ENCODE measurements at places on chromosomes 2 and 18.

DNA sequence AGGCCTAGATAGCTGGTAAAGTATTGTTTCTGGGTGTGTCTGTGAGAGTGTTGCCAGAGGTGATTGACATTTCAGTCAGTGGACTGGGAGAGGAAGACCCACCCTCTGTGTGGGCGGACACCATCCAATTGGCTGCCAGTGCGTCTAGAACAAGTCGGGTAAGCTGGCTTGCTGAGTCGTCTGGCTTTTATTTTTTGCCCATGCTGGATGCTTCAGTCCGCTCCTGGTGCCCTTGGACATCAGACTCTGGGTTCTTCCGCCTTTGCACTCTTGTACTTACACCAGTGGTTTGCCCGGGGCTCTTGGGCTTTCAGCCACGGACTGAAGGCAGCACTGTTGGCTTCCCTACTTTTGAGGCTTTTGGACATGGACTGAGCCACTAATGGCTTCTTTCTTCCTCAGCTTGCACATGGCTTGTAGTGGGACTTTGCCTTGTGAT is 24.3 kb downstream of the DIS3L2 start:
- DNase-seq: no peak

- DNase-seq: no peak
Measured at GRCh38 chr2:238289574-238289973, 1.2 kb upstream of the PER2 start.

GRCh38 chr2:36146765-36147164 is 208.8 kb upstream of the CRIM1 start:
- no peak for DNase-seq

DNA sequence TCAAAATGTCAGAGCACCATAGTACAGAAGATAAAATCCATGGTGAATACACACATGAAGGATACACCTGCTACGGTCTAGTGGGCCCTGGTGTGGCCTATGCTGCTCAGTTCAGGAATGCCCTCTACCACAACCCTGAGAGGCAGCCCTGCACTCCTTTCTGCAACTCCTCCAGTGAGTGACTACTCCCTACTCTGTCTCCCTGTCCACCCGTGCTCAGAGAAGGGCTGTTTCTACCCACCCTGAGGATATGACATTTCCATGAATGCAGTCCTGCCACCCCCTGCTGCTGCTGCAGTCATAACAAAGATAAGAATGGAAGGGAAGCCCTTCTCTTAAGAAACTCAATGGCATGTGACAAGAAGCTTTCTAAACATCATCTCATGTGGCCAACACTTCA is 137.0 kb downstream of the EN1 start:
- no peak for DNase-seq

- no peak for DNase-seq
Measured at GRCh38 chr18:52334896-52335295, 5.1 kb upstream of the DCC start.

DNA sequence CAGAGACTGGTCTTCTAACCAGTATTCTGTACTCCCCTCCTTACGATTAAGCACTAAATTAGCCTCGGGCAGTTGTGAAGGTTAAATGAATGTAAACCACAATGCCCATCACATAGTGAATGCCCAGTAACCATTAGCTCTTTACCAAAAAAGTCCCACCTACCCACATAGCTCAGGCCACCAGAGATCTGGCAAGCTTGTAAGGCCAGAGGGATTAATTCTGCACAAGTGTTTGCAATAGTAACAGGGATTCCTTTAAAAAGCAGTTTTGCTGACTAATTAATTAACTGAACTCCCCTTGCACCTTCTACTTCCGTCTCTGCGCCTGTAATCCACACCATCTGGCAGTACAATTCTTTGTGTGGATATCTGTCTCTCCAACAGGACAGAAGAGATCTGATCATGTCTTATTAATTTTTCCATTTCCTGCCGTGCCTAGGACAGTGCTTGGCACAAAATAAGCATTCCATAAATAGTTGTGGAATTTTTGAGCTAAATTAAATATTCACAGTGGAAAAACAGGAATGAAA is 36.2 kb upstream of the IGFBP2 start:
- no peak for DNase-seq

- DNase-seq: no peak
Measured at GRCh38 chr18:27164905-27165304, 20.2 kb downstream of the CHST9 start.

DNA sequence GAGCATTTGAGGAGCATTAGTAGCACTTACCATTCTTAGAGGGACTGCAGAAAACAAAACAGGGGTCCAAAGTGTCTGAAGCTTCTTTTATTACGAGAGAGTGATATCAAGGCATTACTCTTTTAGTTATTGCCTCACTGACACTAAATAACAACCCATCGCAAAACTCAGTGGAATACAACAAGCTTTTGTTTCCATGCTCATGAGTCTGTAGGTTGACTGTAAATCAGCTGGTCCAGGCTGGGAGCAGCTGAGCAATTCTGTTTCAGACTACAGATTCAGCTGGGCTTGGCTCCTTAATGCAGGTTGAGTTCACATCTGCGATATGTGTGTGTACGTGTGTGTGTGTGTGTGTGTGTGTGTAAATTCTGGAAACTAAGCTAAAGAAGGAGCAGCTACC is 501.8 kb upstream of the PKDCC start:
- DNase-seq: no peak

DNA sequence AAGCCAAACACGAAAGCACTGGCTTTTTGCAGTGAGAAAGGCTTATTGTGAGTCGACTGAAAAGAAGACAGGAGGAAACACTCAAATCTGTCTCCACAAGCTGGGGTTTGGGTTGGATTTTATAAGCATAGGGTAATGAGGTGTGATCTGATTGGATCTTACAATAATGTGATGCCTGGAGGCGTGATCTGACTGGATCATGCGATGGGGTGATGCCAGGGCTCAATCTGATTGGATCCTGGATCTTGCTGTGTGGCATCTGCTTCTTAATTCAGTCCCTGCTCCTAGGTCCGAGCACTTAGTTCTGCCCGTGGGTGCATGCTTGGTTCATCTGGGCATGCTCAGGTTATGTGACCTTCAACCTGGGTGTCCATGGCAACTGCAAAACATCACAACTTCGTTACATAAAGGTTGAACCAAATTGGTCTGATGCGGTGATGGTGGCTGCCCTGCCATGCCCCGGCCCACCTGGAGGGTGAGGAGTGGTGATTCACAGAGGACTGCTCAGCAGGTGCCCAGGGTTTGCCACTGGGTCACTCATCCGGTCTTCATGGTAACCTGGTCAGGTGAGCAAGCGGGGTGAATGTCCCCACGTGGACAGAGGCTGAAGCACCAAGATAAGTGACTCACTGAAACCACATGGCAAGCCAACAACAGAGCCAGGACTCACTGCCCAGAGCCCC is 111.0 kb downstream of the KCNF1 start:
- DNase-seq: no peak

- no peak for DNase-seq
Measured at GRCh38 chr2:137115081-137115794, 349.9 kb downstream of the THSD7B start.

GRCh38 chr18:70004696-70005095 is 57.0 kb upstream of the CD226 start:
- no peak for DNase-seq

DNA sequence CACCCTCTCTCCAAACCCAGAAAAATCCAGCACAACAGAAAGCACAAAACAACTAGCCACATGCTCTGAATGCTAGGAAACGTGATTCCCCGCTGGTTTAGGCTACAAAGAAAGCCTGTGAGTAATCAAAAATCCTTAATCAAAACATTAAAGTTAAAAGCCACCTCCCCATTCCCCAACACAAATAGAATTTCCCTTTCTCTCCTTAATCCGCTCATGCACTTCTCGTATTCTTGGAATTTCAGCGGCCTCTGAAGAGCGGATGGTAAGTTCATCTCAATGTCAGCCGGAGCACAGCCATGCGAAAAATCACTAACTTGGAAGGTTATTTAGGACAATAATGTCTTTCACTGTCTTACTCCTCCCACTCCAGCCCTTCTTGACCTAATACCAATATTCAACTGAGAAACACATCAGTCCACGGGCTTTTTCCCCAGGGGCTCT is 126.7 kb downstream of the OSBPL1A start:
- no peak for DNase-seq

DNA sequence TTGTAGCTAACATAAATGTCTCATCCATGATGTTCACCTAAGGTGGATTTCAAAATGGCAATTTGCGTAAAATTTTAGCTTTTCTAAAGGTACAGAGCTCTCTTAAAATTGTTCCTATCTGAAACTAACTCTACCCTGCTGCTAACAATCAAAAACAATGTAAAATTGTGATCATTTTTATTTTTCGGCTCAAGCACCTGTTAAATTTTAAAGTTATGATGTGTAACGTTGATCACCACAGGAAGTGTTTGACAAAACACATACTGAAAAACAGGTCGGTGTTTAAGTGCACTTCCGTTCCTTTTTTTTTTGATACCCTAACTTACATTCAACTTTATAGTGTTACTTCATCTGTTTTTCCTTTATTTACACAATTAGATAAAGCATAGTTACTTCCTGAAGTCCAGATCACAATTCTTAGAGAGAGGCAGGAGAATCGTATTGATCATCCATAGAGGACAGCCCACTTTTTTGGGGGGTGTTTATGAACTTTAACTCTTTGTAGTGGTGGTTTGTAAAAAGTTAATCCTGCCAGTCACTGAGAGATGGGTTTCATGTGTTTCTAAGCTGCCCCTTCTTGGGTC is 6.0 kb upstream of the NCK2 start:
- no peak for DNase-seq

DNA sequence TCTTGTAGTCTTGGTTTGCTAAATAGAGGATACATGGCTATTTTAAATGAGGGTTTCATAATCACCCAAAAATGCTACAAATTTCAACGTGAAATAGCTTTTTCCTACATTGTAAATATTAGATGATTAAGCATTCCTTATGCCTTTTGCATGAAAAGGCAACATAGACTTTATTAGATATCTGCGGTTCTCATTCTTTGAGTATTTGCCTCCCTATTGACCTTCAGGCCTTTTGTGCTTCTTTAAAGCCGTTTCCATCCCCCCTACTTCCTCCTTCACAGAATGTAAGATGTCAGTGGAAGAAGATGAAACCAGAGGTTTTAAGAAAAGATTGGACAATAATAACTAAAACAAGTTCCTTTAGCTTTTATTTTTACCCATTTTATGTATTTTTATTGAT is 144.1 kb downstream of the UBE2E3 start:
- no peak for DNase-seq

- no peak for DNase-seq
Measured at GRCh38 chr2:203973000-203973399, 36.4 kb downstream of the ICOS start.

DNA sequence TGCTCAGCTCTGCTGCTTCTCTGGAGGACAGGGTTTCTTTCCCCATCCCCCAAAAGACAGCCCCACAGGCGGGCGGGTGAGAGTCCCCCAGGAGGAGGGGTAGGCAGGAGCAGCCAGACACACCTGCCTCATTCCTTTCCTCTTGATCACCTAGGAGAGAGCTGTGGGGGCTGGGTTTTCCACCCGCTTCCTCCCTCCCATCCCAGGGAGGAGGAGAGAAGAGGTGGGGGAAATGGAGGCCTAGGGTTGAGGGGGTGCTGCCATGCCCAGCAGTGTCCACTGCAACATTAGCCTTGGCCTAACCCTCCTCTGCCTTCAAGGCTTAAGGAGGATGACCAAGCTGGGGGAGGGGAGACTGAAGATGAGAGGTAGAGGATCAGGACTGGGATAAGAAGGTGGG is 14.7 kb downstream of the WNT10A start:
- no peak for DNase-seq

- no peak for DNase-seq
Measured at GRCh38 chr2:234631646-234632514, 135.0 kb upstream of the ARL4C start.

DNA sequence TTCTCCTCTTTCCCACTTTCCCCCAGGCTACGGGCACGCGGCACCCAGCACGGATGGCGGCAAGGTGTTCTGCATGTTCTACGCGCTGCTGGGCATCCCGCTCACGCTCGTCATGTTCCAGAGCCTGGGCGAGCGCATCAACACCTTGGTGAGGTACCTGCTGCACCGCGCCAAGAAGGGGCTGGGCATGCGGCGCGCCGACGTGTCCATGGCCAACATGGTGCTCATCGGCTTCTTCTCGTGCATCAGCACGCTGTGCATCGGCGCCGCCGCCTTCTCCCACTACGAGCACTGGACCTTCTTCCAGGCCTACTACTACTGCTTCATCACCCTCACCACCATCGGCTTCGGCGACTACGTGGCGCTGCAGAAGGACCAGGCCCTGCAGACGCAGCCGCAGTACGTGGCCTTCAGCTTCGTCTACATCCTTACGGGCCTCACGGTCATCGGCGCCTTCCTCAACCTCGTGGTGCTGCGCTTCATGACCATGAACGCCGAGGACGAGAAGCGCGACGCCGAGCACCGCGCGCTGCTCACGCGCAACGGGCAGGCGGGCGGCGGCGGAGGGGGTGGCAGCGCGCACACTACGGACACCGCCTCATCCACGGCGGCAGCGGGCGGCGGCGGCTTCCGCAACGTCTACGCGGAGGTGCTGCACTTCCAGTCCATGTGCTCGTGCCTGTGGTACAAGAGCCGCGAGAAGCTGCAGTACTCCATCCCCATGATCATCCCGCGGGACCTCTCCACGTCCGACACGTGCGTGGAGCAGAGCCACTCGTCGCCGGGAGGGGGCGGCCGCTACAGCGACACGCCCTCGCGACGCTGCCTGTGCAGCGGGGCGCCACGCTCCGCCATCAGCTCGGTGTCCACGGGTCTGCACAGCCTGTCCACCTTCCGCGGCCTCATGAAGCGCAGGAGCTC is 35.4 kb downstream of the KCNK3 start:
- DNase-seq: no peak

DNA sequence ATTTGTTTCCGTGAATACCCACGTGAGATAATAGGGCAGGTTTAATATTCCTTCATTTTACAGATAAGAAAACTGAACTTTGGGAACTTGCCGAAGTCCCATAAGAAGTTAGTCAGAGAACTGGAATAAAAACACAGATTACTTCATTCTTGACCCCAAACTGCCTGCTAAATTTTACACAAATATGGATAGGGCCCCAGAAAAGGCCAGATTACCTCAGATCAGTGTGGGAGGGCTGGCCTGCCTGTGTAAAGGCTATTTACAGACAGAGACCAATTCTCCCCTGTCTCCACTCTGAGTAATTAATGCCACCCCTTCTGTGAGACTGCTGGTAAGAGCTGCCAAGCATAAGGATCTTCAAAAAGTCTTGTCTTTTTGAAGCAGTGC is 139.2 kb downstream of the MGAT5 start:
- no peak for DNase-seq

All from activated CD8-positive, alpha-beta memory T cell treated with anti-CD3 and anti-CD28 coated beads for 1 hour (primary cell).